ENCODE measurements at places on chromosomes 7 and 10.

GRCh38 chr7:146709451-146710027, 592.9 kb downstream of the CNTNAP2 start:
- DNase-seq: no peak

GRCh38 chr10:128221807-128222206, 95.6 kb upstream of the MKI67 start:
- DNase-seq: no peak

- DNase-seq: no peak
These were observed 118.7 kb downstream of the C10orf105 start for GRCh38 chr10:71600849-71601248.

GRCh38 chr7:81926-82756, 110.2 kb upstream of the FAM20C start:
- no peak for DNase-seq

- DNase-seq: no peak
These were observed 666 bp upstream of the MAP3K8 start for GRCh38 chr10:30433306-30433729.

DNA sequence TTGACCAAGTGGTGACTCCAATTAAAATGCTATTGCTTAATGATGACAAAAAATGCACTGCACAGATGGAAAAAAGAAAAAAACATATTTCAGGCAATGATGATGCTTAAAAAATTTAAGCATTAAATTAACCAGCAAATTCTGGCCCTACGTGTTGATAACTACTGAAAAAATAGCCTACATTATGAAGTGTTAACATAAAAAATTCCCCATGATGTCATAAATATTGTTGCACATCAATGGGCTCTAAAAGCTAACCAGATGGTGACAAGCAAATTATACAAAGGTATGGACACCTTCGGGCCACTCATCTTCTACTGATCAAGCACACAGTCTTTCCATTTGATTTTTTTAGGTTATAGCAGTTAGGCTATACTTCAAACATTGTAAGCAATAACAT, 267.4 kb downstream of the PARD3 start:
- DNase-seq: no peak

- no peak for DNase-seq
These were observed 32.3 kb upstream of the TM9SF3 start for GRCh38 chr10:96619120-96619519.

DNA sequence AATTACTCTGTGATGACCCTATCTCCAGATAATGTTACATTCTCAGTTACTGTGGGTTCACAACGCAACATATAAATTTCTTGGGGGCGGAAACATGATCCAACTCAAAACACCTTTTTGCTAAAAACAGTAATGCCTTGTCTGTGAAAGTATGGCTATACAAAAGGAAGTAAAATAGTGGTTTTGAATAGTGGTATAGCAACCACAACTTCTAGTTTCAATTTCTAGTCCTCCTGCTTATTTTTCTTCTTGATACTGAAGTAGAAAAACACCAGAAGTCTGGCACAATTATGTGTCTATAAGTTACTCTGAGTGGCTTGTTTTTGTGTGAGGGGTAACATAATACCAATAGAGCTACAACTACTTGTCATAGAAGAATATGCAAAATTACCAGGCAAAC, 21.5 kb upstream of the ZNF800 start:
- DNase-seq: no peak

GRCh38 chr7:148912758-148913541, 28.9 kb upstream of the EZH2 start:
- no peak for DNase-seq

- no peak for DNase-seq
These were observed 34.4 kb downstream of the ZMIZ1 start for GRCh38 chr10:79103129-79103528.

DNA sequence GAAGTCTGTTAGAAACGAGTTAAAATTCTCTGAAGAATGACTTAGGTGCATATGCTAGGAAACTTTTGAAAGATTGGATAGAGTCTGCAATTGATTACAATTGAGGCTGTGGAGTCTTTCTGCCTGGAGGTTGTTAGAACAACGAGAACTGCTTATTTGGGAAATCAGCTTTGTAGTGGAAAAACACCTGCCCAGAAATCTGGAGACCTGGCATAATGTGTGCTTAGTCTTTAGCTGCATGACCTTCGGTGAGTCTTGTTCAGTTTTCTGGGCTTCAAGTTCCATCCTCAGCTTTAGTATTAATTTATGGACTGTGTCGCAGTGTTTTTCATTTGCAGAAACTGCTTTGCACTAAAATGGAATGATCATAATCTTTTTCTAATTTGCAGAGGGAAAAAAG, 31.7 kb downstream of the CCNY start:
- DNase-seq: no peak

DNA sequence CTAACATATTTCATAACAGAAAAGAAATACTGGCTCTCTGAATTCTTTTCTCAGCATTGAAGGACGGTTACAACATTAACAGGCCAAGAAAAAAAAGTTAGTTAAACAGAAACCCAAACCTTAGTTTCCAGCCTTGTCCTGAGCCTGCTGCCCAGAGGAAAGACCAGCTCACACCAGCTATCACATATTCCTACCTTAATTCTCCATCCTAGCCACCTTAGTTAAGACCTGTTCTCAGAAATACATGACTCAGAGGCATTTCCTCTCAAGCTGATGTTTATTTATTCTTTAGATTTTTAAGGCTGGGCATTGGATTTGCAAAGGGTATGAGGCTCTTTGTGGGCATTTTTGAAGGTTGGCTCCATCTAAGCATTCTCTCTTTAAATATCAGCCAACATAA, 34.3 kb upstream of the ADAM12 start:
- DNase-seq: no peak

- peak; percentile 68 for DNase-seq
These were observed 54.9 kb upstream of the ZMIZ2 start for GRCh38 chr7:44693641-44694313.

- DNase-seq: no peak
These were observed 212.1 kb upstream of the KCND2 start for GRCh38 chr7:120060875-120061274.

DNA sequence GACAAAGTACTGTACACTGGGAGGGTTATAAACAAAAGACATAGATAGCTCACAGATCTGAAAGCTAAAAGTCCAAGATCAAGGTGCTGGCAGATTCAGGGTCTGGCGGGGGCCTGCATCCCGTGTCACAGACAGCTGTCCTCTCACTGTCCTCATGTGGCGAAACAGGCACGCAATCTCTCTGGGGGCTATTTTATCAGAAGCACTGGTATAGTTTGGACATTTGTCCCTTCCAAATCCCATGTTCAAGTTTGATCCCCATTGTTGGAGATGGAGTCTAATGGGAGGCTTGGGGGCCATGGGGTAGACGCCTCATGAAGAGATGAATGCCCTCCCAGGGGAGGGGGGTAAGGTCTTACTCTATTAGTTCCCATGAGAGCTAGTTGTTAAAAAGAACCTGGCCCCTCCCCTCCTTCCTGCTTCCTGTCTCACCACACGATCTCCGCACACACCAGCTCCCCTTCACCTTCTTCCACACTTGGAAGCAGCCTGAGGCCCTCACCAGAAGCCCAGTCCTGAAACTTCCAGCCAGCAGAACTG, 72.5 kb upstream of the UCN3 start:
- DNase-seq: no peak

GRCh38 chr7:72313906-72314305, 98.2 kb downstream of the CALN1 start:
- no peak for DNase-seq

- no peak for DNase-seq
These were observed 47.6 kb upstream of the TMEM72 start for GRCh38 chr10:44863344-44864047.

- DNase-seq: no peak
These were observed 21.4 kb downstream of the ZKSCAN5 start for GRCh38 chr7:99525713-99526440.

GRCh38 chr7:80611353-80611752, 27.1 kb upstream of the CD36 start:
- DNase-seq: no peak

DNA sequence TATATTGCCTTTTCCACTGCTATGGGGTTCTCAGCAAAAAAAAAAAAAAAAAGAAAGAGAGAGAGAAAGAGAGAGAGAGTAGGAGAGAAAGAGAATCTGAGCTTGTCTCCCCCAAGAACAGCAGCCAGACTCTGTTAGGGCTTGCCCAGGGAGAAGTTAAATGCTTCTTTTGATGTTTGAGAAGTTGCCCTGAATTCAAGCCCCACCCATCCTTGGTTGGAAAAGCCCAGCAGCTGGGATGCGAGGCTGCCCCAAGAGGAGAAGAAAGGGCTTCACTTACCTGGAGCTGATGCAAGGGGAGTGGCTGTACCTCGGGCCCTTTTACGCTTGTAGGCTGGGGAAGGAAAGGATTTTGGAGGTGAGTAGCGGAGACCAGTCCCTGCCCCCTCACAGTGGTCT, 20.9 kb upstream of the MGMT start:
- DNase-seq: no peak

DNA sequence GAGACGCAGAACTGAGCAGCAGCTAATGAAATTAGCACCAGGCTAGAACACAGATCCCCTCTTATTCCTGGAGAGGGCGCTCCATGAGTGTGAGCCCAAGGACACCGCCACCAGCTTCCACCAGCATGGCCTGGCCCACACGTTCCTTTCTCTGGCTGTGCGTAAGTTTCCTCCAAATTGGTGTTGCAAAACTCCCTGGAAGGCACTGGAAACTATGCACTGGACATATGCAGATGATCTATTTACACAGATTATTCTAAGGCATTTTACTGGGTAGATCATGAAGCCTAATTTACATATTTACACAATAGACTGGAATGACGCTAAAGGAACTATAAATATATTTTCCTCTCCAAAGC, 455.6 kb upstream of the FOXK1 start:
- DNase-seq: no peak

GRCh38 chr7:66281678-66282590, 76.8 kb downstream of the TPST1 start:
- peak; percentile 97 for DNase-seq

- no peak for DNase-seq
These were observed 195.8 kb upstream of the HABP2 start for GRCh38 chr10:113356794-113357680.

DNA sequence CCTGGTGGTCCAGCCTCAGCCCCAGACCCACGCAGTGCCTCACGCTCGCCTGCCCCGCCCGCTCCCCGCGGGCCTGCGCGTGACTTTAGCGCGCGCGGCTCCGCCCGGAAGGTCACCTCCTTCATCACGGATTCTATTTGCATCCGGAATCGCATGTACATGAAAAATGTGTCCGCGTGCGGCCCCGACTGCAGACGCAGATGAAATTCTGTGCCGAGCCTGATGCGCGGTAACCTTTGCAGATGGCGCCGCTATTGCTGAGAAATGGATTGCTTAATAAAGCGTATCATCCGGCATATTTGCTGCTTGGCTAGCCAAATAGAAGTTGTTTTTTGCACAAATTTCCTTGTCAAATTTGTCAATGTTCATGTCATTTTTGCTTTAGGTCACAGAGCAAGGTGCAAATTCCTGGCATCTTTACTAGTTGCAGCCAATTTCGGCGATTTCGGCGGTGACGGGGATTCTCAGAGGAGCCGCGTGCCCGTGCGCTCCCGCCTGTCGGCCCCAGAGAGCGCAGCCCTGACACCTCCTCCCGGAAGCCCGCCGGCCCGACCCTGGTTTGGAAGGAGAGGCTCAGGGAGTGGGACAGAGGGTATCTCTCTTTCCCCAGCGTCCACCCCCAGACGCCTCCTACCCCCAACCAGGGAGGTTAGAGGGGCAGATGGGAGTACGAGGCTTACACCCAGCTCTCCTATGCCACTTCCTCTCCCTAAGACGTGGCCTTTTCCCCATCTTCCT, 85.9 kb upstream of the PAX2 start:
- DNase-seq: no peak

DNA sequence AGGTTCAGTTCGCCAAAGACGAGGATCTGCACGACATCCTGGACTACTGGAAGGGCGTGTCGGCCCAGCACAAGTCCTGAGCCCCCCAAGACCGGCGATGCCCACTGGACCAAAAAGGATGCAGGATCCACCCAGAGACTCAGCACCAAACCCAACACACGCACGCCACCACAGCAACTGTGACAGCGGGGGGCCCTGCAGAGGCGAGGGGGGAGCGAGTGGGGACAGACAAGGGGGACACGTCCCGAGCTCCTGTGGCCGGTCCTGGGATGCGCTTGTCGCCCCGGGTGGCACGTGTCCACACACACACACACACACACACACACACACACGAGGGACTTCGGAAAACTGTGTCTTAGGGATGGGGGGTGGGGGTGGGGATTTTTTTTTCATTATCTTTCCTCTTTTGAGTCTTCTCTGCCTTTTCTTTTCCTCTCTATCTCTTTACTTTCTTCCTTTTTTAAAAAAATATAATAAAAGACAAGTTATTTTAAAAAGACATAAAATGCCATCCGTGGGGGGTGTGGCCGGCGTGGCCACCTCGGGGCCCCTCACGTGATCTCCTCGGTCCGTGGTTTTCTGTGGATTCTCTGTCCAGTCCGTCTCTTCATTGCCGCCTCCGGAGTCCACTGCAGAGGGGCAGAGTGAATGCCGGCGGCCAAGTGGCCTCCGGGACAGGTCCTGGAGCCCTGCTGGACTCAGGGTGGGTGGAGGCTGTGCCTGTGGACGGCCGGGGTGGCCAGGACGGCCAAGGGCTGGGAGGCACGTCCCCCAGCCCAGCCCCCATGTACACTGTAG, 77.1 kb downstream of the ELFN1 start:
- no peak for DNase-seq

GRCh38 chr10:17235136-17235535, 7.1 kb downstream of the VIM start:
- DNase-seq: no peak

DNA sequence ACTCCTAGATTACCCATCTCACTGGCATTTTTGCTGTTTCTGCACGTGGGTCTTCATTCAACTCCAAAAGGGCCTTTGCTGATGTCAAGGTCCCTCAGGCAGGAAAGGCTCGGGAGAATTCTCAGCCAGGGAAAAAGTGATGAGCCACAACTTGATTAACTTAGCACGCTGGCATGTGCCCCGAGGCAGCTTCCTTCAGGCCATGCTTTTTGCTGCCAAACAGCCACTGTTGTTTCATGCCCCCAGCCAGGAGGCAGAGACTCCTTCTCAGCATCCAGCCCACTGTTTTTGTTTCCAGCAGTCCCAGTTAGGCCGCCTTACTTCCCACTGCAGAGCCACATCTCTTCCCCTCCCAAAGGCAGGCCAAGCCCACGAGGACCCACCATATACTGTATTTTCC, 266.5 kb upstream of the YAE1 start:
- no peak for DNase-seq

DNA sequence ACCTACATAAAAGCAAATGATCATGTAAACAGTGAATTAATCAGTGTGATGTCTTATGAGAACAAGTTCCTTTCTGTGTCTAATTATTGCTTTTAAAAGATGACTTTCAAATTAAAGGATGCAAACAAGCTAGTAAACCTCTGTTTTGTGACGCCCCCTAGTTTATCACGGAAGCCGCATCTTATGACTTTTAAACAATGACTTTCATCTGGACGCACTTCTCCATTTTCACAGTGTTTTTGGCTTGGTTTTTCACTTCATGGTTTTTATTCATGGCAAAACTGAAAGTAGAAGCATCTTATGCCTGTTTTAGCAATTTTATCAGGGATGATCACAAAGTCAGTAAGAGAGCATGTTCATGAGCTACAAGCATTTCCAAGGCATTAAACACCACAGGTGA, 35.0 kb downstream of the ITGA8 start:
- no peak for DNase-seq

GRCh38 chr7:447523-447922, 72.1 kb downstream of the PDGFA start:
- no peak for DNase-seq

- DNase-seq: no peak
These were observed 114.8 kb upstream of the LANCL2 start for GRCh38 chr7:55250313-55250712.

Measured in AG04449 (cell line).